ENCODE measurements at places on chromosomes 3 and 15.
A peak's percentile ranks its signal among the peaks of the same experiment; 100 is the strongest.

DNA sequence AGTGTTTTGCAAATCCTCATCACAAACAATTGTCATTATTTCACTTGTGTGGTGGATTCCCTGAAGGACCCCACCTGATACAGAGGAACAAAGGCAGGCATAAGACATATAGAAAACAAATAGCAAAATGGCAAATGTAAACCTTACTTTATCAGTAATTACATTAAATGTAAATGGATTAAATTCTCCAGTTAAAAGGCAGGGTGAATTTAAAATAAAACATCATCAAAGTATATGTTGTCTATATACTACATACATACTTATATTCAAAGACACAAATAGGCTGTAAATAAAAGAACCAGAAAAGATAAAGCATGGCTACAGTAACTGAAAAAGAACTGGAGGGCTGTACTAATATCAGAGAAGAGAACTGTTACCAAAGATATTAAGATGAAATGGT is 117.3 kb downstream of the RFX7 start:
- no peak for DNase-seq

GRCh38 chr15:39695793-39696192 is 86.8 kb downstream of the FSIP1 start:
- no peak for DNase-seq

DNA sequence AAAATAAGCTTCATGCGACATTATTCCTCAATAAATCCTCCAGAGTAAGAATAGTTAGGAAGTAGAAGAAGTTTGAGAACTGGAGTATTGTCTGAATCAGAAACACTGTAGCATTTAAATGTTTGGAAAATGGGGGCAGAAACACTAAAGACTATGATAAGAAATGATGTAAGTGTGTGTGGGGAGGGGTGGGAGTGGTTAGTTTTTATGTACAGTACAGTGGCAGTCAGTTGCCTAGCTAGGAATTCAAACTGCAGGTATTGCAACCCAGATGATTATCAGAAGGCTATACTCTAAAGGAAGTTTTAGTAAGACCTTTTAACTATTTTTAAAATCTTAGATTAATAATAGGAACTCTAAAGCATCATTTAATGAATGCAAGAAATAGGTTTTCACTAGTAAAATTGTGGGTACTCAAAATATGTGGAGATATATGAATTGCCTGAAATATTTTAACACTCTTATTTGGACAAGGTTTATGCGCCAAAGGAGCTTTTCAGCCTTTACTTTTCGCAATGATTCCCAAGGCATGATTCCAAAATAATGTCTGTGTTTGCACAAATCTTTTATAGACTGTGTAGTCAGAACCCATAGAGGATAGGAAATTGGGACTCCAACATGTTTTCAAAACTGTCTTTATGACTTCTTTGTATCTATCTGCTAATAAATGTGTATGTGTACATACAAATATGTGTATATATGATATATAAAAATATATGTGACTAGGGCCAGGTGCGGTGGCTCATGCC is 8.0 kb upstream of the CCDC50 start:
- no peak for DNase-seq

DNA sequence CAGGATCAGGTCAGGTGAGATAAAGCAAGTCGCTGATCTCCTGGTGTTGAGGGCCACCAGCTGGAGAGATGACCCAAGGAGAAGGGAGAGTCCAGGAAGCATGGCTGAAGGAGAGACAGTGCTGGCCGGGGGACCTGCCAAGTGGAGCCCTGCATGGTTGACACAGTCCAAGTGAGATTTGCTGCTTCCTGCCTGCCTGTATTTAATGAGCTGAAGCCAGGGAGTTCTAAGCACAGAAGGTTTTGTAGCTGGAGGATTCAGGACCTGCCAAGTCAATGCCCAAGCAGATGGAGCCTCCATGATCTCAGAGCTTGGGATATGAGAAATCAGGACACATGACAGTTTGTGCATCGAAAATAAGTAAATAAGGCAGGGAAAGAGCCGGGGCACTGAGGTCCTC is 125.6 kb downstream of the SRGAP3 start:
- DNase-seq = no peak

DNA sequence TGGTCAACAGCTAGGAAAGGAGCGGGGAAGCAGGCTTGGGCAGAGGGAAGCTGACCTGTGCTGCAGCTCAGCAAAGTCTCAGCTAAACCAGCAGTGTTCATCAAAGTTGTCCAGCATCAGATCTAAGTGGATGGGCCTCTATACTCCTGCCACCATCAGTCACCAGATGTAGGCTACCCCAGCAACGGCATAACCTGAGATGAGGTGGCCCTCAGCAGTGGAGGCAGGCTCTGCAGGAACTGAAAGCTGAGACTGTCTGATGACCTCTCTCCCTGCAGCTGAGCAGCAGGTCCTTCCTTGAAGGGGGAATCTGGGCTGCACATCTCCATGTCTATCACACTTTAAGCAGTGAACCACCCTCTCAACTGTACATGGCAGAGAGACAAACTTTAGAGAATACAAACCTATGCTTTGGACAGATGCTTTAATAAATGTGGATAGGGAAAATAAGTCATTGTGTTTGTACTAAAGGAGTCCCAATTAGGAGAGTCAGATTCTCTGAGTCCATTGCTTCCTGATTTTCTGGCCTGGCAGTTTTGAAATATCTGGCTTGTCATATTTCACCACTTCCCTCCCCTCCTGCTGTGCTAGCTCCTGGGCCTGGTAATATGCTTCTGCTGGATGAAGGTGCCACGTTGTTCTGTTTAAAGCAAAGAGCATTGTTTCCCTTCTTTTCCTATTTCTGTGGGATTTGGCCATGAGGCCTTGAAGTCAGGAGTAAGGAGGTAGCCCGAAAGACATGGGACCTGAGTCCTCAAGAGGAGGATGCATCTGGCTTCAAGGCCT is 11.1 kb upstream of the PSTPIP1 start:
- peak; percentile 4 for DNase-seq

DNA sequence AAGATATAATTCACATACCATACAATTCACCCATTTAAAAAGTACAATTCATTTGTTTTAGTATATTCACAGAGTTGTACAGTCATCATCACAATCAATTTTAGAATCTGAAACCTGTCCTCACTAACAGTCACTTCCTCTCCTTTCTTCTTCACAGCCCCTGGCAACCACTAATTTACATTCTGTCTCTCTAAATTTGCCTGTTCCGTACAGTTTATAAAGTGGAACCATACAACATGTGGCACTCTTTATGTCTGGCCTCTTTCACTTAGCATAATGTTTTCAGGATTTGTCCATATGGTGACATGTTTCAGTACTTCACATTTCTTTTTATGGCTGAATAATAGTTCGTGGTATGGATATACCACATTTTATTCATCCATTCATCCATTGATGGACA is 22.7 kb downstream of the ERICH6 start:
- DNase-seq = no peak

DNA sequence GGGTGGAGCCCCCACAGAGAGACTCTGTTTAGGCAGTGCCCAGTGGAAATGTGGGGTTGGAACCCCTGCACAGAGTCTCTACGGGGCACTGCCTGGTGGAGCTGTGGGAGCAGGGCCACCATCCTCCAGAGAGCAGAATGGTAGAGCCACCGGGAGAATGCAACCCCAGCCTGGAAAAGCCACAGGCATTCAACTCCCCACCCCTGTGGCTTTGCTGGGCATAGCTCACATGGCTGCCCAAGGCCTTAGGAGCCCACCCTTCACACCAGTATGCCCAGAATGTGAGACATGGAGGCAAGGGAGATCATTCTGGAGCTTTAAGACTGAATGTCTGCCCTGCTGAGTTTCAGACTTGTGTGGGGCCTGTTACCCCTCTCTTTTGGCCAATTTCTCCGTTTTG is 19.0 kb upstream of the CHCHD6 start:
- DNase-seq = no peak

DNA sequence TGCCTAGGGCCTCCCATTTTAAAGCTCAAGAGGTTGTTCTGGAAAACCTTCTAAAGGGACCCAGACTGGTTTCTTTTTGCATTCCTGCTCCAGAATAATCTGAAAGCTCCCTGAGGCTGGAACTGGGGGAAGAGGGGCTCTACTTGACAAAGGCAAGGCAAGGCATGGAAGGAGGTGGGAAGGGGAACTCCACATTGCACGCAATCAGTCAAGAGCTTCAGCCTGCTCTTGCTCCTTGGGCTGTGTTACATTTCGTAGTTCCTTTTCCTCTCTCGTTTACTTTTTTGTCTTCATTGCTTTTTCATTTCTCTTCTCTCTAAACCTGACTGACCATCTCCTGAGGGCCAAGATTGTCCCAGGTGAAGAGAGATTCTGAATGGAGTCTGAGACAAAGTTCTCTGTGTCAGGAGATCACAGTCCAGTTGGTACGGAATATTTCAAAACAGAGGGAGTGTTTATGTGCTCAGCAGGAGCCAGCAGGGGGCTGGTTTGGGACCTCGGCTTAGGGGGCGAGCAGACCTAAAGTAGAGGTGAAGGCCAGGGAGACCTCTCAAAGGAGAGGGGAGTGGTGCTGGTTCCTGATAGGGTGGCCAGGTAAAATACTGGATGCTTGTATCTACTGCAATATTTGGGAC is 6.0 kb upstream of the KCTD6 start:
- no peak for DNase-seq

GRCh38 chr15:63948971-63949370 is 97.3 kb downstream of the DAPK2 start:
- no peak for DNase-seq

DNA sequence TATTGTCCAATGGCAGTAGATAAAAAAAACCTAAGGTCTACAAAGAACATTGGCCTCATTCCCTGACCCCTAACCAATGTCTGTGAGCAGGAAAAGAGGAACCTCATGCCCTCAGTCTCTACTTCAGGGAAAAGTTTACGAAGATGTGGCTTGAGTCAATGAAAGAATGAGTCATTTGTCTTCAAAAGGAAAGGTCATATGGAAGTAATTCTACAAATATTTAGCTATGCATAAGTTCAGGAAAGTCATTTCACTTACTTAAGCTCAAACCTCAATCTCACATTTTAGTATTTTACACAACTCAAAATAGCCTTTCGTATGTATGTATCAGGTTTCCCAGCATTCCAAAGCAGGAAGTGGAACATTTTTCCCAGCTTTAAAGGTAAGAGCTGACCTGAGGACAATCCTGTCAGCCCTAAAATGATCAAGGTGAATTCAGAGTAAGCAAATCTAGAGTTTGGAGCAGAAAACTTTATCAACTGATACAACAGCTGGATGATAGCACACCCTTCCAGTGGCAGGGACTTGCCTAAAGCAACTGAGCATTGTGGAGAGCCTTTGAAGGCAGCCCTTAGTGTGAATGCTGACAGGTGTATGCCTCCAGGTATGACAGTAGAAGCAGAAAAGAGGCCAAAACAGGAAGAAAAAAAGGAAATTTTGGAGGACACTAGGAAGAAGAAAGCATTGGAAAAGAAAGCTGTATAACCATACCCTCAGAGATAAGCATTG is 53.9 kb upstream of the ACKR4 start:
- DNase-seq = no peak

DNA sequence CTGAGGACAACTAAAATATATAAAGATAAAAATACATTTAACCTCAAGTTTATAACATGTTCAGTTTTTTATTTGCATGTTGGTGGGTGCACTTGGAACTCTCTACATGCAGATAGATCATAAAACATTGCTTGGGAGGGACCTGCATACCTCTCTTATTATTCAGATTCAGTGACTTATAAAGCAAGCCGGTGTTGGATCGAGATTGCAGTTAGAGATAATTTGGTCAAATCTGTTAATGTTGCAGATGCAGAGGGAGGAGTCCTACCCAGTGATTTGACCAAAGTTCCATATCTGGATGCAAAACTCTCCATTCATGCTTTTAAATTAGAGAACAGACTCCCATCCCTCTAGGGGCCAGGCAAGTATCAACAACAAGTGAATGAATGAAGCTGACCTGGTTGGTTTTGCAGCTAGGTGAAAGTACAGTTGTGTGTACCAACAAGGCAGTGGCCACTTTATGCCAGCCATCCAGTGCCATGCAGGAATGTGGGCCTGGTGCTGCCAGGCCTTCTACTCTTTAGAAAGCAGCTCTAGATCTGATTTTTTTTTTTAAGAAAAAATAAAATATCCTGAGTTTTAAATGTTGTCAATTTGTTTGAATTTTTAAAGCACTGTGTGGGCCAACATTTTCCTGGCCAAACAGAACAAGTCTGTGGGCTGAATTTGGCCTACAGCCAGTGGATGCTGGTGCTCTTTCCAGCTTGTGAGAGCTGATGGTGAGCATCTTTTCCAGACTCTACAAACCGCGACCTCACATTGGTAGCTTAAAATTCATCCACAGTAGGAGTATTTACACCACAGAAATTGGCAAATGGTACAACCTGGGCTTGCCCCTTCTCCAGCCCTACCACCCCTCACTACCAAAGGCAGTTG is 12.3 kb downstream of the CDIN1 start:
- DNase-seq = peak; percentile 47

GRCh38 chr3:30894521-30895251 is at the start of gene GADL1:
GADL1 (minus strand) TSS chr3:30894661; CDS start chr3:30894614, 47 bp downstream.
- no peak for DNase-seq

GRCh38 chr3:72176537-72177041 is 391.6 kb upstream of the PROK2 start:
- no peak for DNase-seq

- DNase-seq = no peak
Observed at GRCh38 chr3:168141405-168141998, 45.8 kb upstream of the GOLIM4 start.

DNA sequence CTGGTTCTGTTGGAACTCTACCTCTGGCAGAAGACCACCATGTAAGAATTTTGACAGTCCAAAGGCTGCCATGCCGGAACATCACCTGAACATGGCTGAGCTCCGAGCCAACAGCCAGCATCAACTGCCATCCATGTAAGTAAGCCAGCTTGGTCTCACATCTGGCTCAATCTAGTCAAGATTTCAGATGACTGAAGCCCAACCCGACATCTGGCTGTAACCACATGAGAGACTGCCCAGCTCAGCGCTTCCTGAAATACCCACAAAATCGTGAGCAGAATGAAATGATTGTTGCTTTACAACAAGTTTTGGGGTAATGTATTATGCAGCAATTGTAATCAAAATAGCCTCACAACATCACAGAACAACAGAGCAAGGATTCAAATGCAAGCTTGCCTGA is 32.9 kb downstream of the GHSR start:
- no peak for DNase-seq

- DNase-seq = no peak
Observed at GRCh38 chr15:99279290-99279689, 28.0 kb downstream of the LRRC28 start.

DNA sequence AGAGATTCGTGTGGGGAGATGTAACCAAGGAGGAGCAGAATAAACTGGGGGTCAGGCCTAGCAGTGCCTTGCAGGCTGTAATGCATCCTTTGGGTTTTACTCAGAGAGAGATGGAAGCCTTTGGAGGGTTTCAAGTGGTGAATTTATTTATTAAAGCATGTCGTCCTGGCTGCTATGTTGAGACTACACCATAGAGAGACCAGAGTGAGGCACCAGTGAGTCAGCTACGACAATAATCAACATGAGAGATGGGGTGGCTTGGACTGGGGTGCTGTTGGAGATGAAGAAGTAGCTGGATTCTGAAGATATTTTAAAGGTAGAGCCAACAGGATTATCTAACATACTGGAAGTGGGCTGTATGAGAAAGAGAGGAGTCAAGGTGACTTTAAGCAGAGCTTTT is 335.3 kb upstream of the ARHGEF26 start:
- DNase-seq = no peak

- DNase-seq = no peak
Observed at GRCh38 chr3:88000853-88001252, 58.0 kb downstream of the CGGBP1 start.

Data from dorsolateral prefrontal cortex (tissue), 122 donors.